ENCODE measurements at places on chromosomes 13 and 19.

DNA sequence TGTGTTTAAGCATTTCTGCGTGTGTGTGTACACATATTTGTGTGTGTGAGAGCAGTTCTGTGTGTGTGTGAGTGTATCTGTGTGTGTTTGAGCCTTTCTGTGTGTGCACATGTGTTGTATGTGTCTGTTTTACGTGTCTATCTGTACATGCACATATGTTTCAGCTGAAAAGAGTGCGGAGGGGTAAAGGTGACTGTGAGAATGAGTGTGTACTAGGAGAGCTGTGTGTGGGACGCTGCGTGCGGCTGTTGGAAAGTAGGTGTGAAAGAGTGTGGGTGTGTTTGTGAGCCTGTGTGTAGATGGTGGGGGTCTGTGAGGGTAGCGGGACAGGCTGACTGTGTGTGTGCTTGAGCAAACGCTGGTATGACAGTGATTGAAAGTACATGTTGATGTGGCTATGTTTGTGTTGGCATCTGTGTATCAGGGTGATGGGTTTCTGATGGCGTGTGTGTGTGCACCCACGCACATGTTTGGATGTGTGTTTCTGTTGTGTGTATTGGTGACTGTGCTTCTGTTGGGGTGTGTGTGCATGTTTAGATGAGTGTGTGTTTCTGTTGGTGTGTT, 7.5 kb upstream of the TPM4 start:
- DNase-seq, result no peak

GRCh38 chr19:373391-374182, 29.0 kb upstream of the MIER2 start:
- DNase-seq, result no peak

DNA sequence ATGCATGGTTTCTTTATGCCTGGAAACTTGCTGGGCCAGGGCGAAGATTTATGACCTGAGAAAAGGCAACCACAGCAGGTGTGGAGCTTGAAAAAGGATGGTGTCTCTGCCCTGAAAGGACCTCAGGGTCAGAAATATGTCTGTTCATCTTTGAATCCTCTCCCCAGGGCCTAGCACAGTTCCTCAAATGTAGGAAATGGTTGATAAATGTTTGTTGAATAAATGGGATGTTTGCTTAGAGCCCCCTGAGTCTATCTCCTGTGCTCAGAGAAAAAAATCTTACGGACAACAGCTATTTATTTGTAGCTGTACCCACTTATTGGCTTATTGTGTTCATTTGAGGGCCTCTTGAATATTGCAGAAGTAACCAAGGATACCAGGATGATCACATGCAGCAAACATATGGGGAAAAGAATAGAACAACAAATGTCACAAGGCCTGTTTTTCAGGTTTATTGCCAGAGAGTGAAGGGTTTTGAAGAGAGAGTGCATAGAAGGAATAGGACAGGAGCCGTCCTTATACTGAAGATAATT, 114.5 kb downstream of the KLF5 start:
- no peak for DNase-seq

DNA sequence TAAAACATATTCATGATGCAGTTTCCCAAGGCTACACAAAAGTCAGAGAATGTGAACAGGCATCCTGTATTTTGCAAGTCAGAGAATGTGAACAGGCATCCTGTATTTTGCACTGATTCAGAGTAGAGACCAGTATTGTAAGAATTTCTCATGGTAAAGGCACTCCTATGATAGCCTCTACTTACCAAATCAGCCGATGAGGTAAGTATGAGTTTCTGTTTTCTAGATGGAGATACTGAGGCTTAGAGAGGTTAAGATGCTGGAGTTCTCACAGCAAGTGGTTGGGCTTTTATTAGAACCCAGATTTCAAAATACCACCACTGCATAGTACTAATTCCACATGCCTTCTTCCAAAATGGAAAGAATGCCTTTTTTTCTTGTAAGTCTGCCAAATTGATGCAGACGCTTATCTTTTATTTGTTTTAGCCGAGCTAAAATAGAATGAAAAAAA, 12.3 kb downstream of the TPT1 start:
- DNase-seq, result no peak

DNA sequence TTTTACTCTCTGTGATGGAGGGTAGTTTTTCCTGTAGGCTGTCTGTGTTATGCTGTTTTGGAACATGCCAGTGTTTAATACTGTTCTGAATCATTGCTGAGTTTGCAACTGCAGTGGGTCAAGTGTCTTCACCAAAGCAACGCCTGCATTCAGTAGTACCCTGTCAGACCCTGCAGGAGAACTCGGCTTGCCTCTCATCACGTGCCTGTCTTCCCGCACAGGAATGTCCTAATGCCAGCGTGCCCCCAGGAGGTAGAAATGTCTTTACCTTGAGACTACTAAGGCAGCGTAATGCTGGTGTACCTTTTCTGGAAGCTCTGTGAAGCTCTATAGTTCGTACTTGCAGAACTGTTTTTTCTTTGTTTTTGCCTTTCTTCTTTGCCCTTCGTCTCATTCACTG, 42.3 kb downstream of the POLR1D start:
- no peak for DNase-seq

GRCh38 chr19:30183807-30184490, 188.2 kb upstream of the ZNF536 start:
- DNase-seq, result no peak

DNA sequence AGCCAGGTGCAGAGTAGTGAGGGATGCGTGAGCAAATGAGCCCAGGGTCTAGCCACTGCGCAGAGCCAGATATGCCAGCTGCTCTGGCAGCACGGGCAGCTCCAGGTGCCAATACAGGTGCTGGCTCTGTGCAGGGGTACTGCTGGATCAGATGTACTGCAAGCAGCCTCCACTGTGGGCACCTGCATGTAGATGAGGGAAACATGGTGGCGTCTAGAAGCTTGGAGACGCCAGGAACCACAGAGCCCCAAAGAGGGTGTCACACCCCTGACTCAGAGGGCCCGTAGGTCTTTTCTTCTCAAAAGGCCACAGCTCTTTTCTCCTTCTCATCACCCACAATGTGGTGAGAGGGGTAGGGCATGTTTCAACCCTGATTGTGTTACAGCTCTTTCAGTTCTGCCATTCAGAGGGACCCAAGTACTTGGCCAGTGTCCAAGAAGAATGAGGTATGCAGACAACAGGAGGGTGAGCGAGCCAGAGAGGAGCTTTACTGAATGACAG, 244.4 kb upstream of the SLITRK1 start:
- no peak for DNase-seq
